ENCODE measurements at places on chromosomes 3 and 15. TPM values are rescaled to one million over a fixed set of nuclear protein-coding genes. Genes with fewer than 3 reads are reported as not detected.

GRCh38 chr3:138688871-138689299 is 80.3 kb downstream of the FAIM start:
- H3K27me3 ChIP-seq: no peaks in the 10 kb centered on the region
- H3K27ac ChIP-seq: no peak overlapping the region
- H3K4me1 ChIP-seq: peaks cover under 1% of the 10 kb centered on the region
- H3K4me3 ChIP-seq: no peak overlapping the region

GRCh38 chr15:86650094-86650493 is 570.4 kb downstream of the AGBL1 start:
- no peaks in the 10 kb centered on the region for H3K27me3 ChIP-seq
- H3K36me3 ChIP-seq: no peaks in the 10 kb centered on the region
- no peak overlapping the region for H3K4me3 ChIP-seq
- no peaks in the 10 kb centered on the region for H3K4me1 ChIP-seq
- no peak for DNase-seq
- H3K27ac ChIP-seq: no peak overlapping the region

DNA sequence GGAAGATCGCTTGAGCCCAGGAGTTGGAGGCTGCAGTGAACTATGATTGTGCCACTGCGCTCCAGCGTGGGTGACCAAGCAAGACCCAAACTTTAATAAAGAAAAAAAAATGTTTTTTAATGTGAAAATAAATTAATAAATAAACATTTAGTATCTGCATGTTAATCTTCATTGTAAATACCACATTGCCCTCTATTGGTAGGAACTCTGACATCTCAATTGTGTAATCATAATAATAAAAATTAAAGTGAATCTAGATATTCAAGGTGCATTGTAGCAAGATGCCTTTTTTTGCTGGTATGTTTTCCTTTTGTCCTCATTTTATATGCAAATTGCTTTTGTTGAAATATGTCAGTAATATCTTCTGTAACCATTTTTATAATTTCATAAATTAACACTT is 95.0 kb upstream of the LIMD1 start:
- H3K36me3 ChIP-seq: no peaks in the 10 kb centered on the region
- H3K4me3 ChIP-seq: no peak overlapping the region
- no peak overlapping the region for H3K27ac ChIP-seq
- DNase-seq: no peak
- H3K27me3 ChIP-seq: no peaks in the 10 kb centered on the region
- H3K4me1 ChIP-seq: no peaks in the 10 kb centered on the region

The GOLGA8T gene
- 0.24 TPM for total RNA-seq

- H3K27ac ChIP-seq: no peak overlapping the region
- no peak for DNase-seq
- H3K27me3 ChIP-seq: no peaks in the 10 kb centered on the region
- no peak overlapping the region for H3K4me3 ChIP-seq
- no peaks in the 10 kb centered on the region for H3K4me1 ChIP-seq
- no peaks in the 10 kb centered on the region for H3K36me3 ChIP-seq
Observed at GRCh38 chr3:11245276-11245675, 26.9 kb upstream of the ATG7 start.

The TGM5 gene
- total RNA-seq: not detected
